ENCODE measurements at places on chromosomes 3 and 15. TPM values are rescaled to one million over a fixed set of nuclear protein-coding genes. Genes with fewer than 3 reads are reported as not detected.

The VIPR1 gene
- polyA plus RNA-seq, result 0.80 TPM

DNA sequence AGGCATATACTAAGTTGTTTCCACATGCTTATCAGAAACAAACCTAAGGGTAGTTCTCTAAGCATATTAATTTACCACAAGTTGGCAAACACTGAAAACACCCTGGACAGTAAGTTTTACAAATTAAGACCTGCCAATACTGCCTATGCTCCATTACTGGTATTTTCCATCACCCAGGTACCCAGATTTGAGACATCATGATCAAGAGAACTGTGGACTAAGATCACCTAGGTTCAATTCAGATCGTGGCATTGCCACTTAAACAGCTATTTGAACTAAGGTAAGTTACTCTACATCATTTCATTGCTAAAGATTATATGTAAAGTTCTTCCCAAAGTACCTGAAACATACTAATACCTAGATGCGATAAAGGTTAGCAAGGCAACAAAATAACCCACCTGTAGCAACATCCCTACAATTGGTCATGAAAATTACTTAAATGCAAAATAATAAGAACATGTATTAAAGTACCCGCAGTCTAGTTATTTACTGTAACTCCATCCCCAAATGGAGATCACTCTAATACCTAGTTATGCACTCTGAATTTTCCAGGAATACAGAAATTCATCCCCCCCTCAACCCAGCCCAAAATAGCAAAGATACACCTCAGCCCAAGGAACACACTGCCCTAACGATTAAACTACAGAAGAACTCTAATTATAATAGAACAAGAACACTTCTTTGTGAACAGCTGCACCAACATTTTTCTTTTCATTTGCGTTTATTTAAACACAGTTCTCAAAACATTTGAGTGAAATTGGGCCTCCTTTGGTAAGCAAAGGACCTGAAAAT lies 21.6 kb downstream of the TRA2B start:
- no peak for DNase-seq

The SCAP gene
- 21.9 TPM for polyA plus RNA-seq

- no peak for DNase-seq
Measured at GRCh38 chr3:126490619-126491018, 14.9 kb upstream of the ZXDC start.

The CNTN4 gene
- not detected for polyA plus RNA-seq

GRCh38 chr3:24287755-24288450 lies 206.7 kb downstream of the THRB start:
- DNase-seq, result no peak

GRCh38 chr3:149016669-149017541 lies 25.6 kb downstream of the GYG1 start:
- no peak for DNase-seq

DNA sequence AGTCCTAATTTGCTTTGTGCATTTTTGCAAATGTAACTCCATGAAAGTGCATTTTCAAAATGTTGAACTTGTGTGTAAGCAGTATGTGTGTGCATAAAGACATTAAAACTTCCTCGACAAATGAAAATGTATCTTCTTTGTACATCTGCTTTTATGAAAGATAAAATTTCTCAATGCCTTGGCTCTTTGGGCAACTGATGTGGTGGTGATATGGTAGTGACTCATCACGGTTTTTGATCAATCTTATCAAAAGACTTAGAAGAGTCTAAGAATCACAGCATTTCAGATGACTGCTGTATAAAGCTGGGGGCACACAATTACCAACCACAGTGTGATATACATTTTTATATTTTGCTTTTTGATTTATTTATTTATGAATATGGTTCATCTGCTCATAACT lies 5.4 kb upstream of the MASP1 start:
- no peak for DNase-seq

The PP2D1 gene
- not detected for polyA plus RNA-seq

- peak; percentile 71 for DNase-seq
Measured at GRCh38 chr15:93018574-93018973, 70.4 kb downstream of the RGMA start.

DNA sequence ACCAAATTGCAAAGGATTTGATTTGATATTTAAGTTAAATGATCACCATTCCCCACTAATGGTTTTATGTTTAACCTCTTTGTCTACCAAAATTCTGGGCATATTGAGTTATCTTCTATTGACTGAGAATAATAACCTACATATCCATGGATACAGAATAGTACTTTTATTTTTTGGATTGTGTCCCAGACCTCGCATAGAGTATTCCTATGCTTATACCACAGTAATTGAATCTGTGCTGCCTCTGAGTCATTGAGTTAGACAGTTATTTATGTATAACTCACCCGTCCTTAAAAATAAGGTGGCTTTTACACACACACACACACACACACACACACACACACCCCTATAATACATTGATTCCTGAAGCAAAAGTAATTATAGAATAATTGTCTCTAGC lies 690.1 kb upstream of the BCHE start:
- DNase-seq, result no peak

The DCBLD2 gene
- polyA plus RNA-seq, result 272 TPM

The PEX5L gene
- 0.06 TPM for polyA plus RNA-seq

The GPR149 gene
- polyA plus RNA-seq, result not detected

The GPR171 gene
- not detected for polyA plus RNA-seq

The ZBTB47 gene
- polyA plus RNA-seq, result 7.1 TPM

- no peak for DNase-seq
Measured at GRCh38 chr3:62015111-62015510, 358.2 kb downstream of the FEZF2 start.

- DNase-seq, result no peak
Measured at GRCh38 chr3:123379041-123379830, 69.7 kb downstream of the ADCY5 start.

The SERPINI2 gene
- not detected for polyA plus RNA-seq

The GOLGA8J gene
- 0.07 TPM for polyA plus RNA-seq

GRCh38 chr3:72232331-72232730 lies 447.4 kb upstream of the PROK2 start:
- DNase-seq, result no peak

The TJP1 gene
- polyA plus RNA-seq, result 55.0 TPM

DNA sequence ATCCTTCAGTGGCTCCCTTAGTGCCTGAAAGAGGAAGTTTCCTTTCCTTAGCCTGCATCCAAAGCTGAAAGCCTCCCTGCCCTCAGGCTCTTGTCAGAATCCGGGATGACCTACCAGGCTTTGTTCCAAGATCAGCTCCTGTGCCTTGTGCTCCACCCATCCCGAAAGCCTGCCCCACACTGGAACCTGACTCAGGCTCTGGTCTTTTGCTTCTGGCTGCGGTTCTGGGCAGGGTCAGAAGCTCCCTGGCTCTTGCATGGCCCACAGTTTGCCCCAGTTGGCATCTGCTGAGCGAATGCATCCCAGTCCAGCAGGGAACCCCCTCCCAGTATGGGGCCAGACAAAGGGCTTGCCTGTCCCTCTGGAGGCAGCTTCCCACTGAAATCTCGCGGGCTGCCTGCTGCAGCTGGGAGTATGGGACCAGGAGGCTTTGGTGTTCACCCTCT lies 25.9 kb upstream of the KIF23 start:
- no peak for DNase-seq

The ZNF717 gene
- 3.5 TPM for polyA plus RNA-seq

GRCh38 chr3:10954740-10955139 lies 37.8 kb upstream of the SLC6A1 start:
- DNase-seq, result no peak

The OSTN gene
- polyA plus RNA-seq, result not detected

The LDHAL6B gene
- not detected for polyA plus RNA-seq

- DNase-seq, result no peak
Measured at GRCh38 chr3:9404680-9405079, 7.3 kb downstream of the SETD5 start.

- DNase-seq, result no peak
Measured at GRCh38 chr3:9118222-9118621, 131.2 kb downstream of the SRGAP3 start.

The GRK7 gene
- not detected for polyA plus RNA-seq

- no peak for DNase-seq
Measured at GRCh38 chr15:40105517-40106202, 3.0 kb downstream of the BMF start.

DNA sequence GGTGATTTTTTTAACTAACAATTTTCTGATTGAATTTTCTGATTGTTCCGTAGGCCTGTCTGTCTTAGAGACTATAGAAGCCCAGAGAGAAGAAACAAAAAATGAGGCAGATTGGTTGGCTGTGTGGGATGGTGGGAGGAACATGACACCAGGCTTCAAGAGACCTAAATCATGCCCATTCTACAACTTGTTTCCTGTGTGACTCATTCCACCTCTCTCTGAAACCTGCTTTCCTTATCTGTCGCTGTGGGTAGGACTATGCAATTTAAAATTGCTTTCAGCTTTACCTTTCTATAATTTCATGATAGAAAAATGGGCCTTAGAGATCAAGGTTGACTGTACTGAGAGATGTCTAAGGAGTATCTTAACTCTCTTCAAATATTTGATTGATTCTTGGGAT lies 44.5 kb downstream of the OXNAD1 start:
- no peak for DNase-seq

DNA sequence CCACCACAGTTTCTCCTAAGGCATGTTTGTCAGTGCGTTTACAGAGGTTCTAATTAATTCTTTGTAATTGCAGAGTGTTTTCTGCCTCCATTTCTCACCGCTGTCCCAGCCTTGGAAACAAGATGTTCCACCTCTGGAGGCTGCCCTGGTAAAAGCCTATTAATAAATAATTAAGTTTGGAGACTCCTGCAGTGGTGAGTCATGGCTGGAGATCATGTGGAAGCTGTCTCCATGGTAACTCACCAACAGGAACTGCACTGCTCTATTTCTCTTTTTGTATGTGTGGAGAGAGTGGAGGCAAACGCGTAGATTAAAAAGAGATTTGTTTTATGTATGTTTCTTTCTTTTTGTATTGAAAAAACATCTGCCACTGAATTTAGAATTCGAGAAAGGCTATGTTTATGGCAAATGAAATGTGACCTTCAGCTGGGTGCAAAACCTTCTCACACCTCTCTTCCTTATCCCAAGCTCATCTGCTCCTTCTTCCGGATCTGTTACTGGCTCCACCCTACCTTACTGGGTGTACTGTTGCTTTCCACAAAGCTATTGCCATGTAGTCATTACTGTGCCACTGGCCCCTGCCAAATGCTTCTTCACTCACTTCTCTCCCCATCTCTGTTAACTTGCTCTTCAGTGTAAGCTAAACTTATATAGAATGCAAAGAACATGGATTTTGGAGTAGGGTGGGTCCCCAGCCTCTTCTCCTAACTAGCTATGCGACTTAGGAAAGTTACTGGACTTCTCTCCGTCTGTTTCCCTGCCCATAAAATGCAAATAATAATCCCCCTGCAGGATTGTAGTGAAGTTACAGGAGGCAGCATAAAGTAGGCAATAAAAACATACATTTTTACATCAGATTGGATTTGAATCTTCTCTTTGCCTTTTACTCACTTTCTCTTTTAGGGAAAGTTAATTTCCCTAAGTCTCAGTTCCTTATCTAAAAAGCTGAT lies 778.5 kb downstream of the NTRK3 start:
- peak; percentile 58 for DNase-seq

DNA sequence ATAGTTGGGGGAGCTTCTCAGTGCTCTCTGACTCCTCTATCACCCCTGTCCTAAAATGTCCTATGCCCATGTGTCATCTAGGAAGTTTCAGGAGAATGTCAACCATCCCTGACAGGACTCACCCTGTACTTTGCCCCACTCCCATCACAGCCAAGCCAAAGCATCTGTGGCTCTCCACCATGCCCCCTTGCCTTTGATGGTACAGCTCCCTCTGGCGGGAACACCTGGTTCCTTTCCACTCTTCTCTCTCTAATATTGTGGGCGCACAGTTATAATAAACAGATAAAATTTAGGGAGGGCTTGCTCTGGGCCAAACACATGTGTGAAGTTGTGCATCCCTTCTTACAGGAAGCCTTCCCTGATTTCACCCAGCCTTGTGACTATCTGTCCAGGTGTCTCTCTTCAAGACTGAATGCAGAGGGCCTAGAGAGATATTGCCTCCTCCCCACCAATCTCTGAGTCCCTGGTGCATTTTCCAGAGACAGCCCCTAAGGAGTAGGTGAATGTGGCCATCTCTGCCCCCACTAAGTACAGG lies 62.8 kb downstream of the ISG20 start:
- peak; percentile 34 for DNase-seq

The SCN11A gene
- polyA plus RNA-seq, result 0.01 TPM

The CTXN2 gene
- polyA plus RNA-seq, result not detected

DNA sequence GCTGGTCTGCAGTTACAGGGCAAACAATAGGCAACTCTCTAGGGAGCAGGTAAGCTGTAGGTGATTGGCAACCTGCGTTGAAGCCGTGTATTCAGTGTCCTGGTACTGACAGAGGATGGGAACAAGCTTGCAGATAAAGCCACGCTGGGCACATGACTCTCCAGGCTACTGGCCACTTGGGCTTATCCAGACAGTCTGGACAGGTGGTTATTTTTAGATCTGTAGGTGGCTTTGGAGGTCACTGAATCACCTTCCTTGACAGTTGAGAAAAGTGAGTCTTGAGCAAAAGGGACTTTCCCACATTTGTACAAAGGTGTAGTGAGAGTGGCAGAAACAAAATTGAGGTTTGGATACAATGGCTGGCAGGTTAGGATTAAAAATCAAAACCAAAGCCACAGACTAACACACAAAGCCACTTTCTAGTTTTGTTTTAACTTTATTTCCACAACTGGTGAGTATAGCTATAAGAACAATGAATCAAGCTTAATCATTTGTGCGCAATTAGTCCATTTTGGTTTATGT lies 22.3 kb upstream of the IL1RAP start:
- DNase-seq, result no peak

The ZNF80 gene
- not detected for polyA plus RNA-seq

DNA sequence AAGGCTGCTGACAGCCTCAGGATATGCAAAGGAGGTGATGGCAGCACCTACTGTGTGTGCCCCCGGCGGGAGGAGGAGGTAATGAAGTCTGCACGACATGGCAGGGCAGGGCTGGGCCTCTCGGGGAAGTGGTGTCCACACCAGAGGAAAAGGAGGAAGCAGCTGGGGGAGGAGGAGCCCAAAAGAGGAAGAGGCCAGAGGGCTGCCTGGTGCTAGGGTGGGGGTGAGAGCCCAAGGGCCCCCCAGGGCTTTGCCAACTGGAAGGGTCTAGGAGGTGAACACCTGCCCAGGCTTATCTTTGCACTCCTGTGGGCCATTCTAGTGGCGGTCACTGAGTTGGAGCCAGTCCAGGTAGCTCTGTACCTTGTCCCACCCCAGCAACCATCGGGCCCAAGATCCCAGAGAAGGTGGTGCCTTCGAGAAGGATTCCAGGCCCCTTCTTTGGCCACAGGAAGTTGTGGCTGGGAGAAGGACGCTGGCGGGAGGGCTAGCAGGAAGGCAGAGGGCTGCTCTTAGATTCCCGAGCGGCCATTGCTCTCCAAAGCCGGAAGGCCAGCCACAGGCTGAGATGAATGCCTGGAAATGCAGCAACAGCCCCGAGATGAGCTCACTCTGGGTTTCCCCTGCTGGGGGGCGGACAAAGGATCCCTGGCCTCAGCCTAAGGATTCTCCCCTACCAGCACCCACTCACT lies 7.0 kb downstream of the GNAI2 start:
- DNase-seq, result no peak

Measured in A549 (cell line).